ENCODE measurements at places on chromosomes 6 and 20. TPM values are rescaled to one million over a fixed set of nuclear protein-coding genes. Genes with fewer than 3 reads are reported as not detected.

DNA sequence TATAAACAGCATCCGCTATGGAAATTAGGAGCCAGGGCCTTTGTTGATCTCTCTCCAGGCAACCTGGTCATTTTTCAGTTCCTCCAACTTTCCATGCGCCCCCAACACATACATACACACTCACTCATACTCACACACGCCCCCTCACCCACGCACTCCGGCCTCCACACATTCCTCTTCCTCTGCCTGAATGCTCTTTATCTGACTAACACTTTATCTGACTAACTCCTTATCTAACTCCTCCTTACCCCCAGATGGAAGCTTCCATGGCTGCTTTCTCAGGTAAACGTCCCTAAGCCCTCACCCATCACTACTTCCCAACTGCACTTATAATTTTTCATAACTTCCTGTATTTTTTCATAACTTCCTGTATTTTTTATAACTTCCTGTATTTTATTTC, 17.4 kb downstream of the CASS4 start:
- H3K36me3 ChIP-seq = no peaks in the 10 kb centered on the region
- H3K4me3 ChIP-seq = no peak overlapping the region
- H3K27me3 ChIP-seq = no peaks in the 10 kb centered on the region
- peaks cover 22% of the 10 kb centered on the region for H3K4me1 ChIP-seq
- peak overlapping the region; percentile 45 for H3K27ac ChIP-seq
- no peak for DNase-seq

DNA sequence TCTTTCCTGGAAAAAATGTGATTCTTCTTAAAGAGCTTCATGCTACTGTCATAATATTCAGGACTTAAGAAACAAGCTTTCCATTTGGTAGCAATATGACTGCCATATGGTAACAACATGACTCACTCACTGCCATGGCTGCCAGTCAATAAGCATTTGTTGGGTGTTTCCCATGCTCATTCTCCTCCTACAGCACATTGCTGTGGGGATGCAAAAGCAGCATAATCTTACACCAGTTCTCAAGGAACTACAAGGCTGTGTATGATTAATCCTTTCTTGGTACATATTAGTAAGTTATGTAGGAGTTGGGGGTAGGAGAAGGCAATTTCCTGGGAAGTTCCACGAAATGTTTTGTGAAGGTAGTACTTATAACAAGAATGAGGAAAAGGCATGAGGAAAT, 76.7 kb downstream of the CEP162 start:
- H3K27ac ChIP-seq = no peak overlapping the region
- DNase-seq = no peak
- H3K36me3 ChIP-seq = peaks cover 24% of the 10 kb centered on the region
- H3K27me3 ChIP-seq = no peaks in the 10 kb centered on the region

GRCh38 chr6:44061375-44062104, 65.7 kb downstream of the MRPL14 start:
- H3K4me3 ChIP-seq = no peak overlapping the region
- no peak for DNase-seq
- H3K36me3 ChIP-seq = peaks cover 2% of the 10 kb centered on the region
- H3K4me1 ChIP-seq = peaks cover 54% of the 10 kb centered on the region

DNA sequence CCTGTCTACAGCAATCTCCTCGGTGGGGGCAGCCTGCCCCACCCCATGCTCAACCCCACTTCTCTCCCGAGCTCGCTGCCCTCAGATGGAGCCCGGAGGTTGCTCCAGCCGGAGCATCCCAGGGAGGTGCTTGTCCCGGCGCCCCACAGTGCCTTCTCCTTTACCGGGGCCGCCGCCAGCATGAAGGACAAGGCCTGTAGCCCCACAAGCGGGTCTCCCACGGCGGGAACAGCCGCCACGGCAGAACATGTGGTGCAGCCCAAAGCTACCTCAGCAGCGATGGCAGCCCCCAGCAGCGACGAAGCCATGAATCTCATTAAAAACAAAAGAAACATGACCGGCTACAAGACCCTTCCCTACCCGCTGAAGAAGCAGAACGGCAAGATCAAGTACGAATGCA, 19.4 kb downstream of the PRDM1 start:
- H3K36me3 ChIP-seq = no peaks in the 10 kb centered on the region
- no peak for DNase-seq
- H3K4me3 ChIP-seq = no peak overlapping the region
- peaks cover 1% of the 10 kb centered on the region for H3K27me3 ChIP-seq
- H3K27ac ChIP-seq = no peak overlapping the region

GRCh38 chr20:35967979-35968640, at the start of gene CNBD2:
TSS of gene CNBD2 (plus strand) at chr20:35968590. CDS start at chr20:35968763, 173 bp downstream.
- peaks cover 2% of the 10 kb centered on the region for H3K36me3 ChIP-seq
- H3K27me3 ChIP-seq = no peaks in the 10 kb centered on the region
- H3K27ac ChIP-seq = no peak within 1 kb of the TSS
- H3K4me1 ChIP-seq = no peaks in the 10 kb centered on the region
- no peak for DNase-seq

DNA sequence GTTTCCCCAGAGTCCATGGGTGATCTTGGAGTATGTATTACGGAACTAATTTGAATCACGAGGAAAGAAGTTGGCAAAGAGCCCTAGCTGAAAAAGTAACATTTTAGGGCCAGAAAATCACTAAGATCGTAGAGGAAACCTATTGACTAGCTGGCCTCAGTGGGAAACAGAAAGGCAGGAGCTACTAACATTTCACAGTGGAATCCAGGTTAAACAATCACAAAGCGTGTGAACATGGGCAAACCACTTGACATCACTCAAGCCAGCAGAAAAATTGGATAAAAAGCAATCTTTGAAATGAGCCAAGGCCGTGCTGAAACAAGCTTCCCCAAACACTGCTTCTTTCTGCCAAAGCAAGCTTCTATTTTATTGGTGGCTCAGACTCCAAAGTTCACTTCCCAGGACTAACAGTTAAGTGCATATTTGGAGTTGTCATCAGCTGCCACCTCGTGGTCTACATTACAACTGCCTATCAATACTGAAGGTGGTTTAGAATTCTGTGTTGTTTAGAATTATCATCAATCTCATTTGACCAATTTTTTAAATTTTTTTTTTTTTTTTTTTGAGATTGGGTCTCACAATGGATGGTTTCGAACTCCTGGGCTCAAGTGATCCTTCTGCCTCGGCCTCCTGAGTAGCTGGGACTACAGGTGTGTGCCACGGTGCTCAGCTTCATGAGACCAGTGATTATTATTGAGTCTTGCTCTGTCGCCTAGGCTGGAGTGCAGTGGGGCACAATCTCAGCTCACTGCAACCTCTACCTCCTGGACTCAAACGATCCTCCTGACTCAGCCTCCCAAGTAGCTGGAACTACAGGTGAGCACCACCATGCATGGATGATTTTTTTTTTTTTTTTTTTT, 10.6 kb downstream of the RPS10 start:
- DNase-seq = no peak
- peak overlapping the region; percentile 32 for H3K27ac ChIP-seq
- peaks cover 21% of the 10 kb centered on the region for H3K36me3 ChIP-seq
- H3K4me1 ChIP-seq = peaks cover 3% of the 10 kb centered on the region
- H3K27me3 ChIP-seq = no peaks in the 10 kb centered on the region

GRCh38 chr20:35517125-35517524, 12.3 kb downstream of the C20orf173 start:
- H3K36me3 ChIP-seq = peaks cover under 1% of the 10 kb centered on the region
- no peak for DNase-seq
- H3K4me1 ChIP-seq = peaks cover 8% of the 10 kb centered on the region
- no peak overlapping the region for H3K4me3 ChIP-seq

Gene LPA
- not detected for total RNA-seq

Gene TIAM2
- 13.8 TPM for total RNA-seq

Data from chondrocyte (in vitro differentiated cells).